ENCODE measurements at places on chromosomes 7 and 10. TPM values are rescaled to one million over a fixed set of nuclear protein-coding genes. Genes with fewer than 3 reads are reported as not detected.

The SPDYE2 gene
- total RNA-seq, result not detected

DNA sequence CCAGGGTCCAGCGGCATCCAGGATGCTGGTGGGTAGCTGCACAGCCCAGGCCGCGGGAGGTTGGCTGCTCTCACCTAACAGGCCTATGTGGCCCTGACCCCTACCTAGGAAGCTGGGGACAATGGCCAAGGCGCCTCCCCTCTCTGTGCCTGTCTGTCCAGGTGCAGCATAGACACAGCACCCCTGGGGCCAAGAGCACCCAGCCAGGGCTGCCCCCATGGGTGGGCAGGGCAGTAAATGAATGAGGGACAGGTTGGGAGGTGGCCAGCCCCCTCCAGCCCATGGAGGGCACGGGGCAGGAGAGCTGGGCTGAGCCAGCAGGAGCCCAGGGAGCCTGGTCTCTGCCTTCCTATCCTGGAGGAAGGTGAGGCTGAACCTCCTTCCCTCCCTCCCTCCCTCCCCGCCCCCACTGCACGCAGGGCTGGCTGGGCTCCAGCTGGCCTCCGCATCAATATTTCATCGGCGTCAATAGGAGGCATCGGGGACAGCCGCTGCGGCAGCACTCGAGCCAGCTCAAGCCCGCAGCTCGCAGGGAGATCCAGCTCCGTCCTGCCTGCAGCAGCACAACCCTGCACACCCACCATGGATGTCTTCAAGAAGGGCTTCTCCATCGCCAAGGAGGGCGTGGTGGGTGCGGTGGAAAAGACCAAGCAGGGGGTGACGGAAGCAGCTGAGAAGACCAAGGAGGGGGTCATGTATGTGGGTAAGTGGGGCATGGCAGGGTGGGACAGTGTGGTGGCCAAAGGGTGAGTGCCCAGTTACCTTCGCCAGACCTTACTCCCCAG, at the start of gene SNCG:
Gene SNCG (plus strand): TSS at position 484 of the 785 bp plus-strand sequence. CDS start 99 bp downstream, at position 583.
- H3K27ac ChIP-seq, result no peak within 1 kb of the TSS
- no peaks in the 10 kb centered on the region for H3K36me3 ChIP-seq
- H3K27me3 ChIP-seq, result no peaks in the 10 kb centered on the region

The NPSR1 gene
- not detected for total RNA-seq

The CCDC7 gene
- 19.1 TPM for total RNA-seq

- no peak overlapping the region for H3K4me3 ChIP-seq
- no peaks in the 10 kb centered on the region for H3K36me3 ChIP-seq
- H3K27ac ChIP-seq, result no peak overlapping the region
- H3K27me3 ChIP-seq, result no peaks in the 10 kb centered on the region
Observed at GRCh38 chr10:34956756-34957155, 133.4 kb downstream of the CUL2 start.

DNA sequence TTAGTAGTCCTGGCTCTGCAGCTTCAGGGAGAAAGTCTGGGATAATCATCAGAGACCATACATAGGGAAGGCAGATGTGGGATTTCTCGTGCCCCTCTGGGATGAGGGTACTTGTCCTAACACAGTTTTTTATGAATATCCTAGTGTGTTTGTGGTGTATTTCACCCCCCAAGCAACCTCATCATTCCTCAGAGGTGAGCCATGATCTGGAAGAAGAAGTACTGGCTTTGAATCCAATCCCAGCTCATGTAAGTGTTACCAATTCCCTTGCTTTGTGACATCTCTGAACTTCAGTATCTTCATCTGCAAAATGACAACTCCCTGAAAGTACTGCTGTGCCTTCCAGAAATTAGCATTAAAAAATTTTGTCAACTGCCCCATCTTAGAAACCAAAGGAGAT, 347.5 kb upstream of the ZMIZ1 start:
- DNase-seq, result peak; percentile 51
- H3K27me3 ChIP-seq, result peaks cover 12% of the 10 kb centered on the region
- no peak overlapping the region for H3K27ac ChIP-seq
- H3K36me3 ChIP-seq, result no peaks in the 10 kb centered on the region
- no peak overlapping the region for H3K4me3 ChIP-seq

GRCh38 chr7:42693722-42694121, 218.1 kb downstream of the C7orf25 start:
- H3K27me3 ChIP-seq, result peaks cover 16% of the 10 kb centered on the region
- no peak overlapping the region for H3K4me3 ChIP-seq
- DNase-seq, result no peak
- no peaks in the 10 kb centered on the region for H3K4me1 ChIP-seq
- no peak overlapping the region for H3K27ac ChIP-seq

GRCh38 chr10:35848412-35848811, 206.3 kb upstream of the FZD8 start:
- no peaks in the 10 kb centered on the region for H3K36me3 ChIP-seq
- no peak for DNase-seq
- no peak overlapping the region for H3K27ac ChIP-seq
- H3K4me3 ChIP-seq, result no peak overlapping the region
